ENCODE measurements at places on chromosomes 11 and 22. TPM values are rescaled to one million over a fixed set of nuclear protein-coding genes. Genes with fewer than 3 reads are reported as not detected.

The CSTPP1 gene
- 19.6 TPM for total RNA-seq

The PANX3 gene
- not detected for total RNA-seq

The ACR gene
- not detected for total RNA-seq

The GDPD4 gene
- not detected for total RNA-seq

The ELMOD1 gene
- total RNA-seq = 0.61 TPM

The ADM2 gene
- total RNA-seq = 11.9 TPM

The TMEM135 gene
- total RNA-seq = 20.9 TPM

The GGT1 gene
- total RNA-seq = 20.5 TPM

The C11orf52 gene
- total RNA-seq = 4.0 TPM

The GAL gene
- 65.2 TPM for total RNA-seq

The RAB39A gene
- 9.2 TPM for total RNA-seq

Measured in H9 (cell line).